ENCODE measurements at places on chromosomes 2 and 18.

DNA sequence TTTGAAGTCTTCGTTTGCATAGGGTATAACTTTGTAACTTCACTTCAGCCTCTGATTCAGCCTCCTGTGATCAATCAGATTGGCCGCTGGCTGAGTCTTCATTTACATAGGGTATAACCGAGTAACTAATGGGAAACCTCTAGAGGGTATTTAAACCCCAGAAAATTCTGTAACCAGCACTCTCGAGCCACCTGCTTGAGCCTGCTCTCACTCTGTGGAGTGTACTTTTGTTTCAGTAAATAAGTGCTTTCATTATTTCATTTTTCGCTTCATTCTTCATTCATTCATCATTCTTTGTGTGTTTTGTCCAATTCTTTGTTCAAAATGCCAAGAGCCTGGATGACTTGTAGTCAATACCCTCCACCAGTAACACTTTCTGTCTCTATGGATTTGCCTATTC lies 56.4 kb downstream of the CCDC85A start:
- DNase-seq = no peak

DNA sequence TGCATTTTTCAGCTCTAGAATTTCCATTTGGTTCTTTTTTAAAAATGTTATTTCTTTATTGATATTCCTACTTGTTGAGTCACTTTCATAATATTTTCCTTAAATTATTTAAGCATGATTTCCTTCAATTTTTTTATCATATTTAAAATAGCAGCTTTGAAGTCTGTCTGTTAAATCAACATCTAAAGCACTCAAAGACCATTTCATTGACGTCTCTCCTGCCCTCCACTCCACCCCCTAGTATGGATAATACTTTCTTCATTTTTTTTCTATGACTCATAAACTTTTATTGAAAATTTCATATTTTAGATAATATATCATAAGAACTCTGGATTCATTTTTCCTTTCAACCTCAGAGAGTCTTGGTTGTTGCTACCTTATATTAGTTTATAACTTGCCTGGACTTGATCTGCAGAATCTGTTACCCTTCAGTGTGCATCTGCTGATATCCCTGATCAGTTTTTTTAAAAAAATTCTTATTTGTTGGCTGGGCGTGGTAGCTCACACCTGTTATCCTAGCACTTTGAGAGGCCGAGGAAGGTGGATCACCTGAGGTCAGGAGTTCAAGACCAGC lies 59.0 kb upstream of the ZNF396 start:
- DNase-seq = no peak

DNA sequence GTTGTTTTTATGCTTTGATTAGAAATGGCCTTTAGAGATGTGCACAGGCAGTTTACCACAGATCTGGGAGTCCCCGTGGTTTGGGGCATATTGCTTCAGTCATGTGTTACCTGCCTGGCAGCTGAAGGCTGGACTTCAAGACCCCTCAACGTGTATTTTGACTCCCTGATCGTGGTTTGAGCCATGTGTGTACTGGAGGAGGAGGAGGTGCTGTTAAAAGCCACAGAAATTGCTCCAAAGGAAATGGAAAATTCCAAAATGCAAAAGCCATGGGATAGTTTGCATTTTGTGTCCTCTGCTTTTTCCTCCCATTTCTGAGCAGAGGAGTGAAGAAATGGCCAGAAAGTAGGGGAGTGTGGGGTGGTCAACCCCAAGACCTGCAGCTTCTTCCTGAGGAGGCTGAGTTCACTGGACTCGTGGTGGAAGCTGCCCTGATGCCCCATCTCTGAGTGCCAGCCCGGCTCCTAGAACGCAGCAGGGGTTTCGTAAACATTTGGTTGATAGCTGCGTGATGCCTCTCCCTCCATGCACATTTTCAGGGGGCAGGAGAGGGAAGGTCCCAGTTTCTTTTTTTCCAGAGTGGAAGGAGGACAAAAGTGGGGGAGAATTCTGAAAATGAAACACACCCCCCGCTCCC lies 45.7 kb downstream of the ITGB1BP1 start:
- DNase-seq = no peak

GRCh38 chr18:63298400-63299365 lies 20.9 kb downstream of the BCL2 start:
- no peak for DNase-seq

DNA sequence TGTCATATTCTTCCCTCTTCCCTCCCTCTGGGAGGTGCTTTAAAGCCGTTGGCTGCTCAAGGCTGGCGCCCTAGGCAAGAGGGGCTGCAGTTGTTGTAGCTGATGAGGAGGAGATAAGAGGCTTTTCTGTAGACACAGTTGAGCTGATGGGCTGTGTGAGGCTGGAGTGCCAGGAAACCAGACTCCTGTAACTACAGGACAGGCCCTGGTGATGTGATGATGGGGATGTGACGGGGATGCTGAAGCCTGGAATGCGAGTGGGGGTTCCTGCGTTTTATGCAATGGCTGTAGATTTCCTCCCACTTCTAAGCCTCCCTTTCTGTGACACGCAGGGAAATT lies 5.7 kb upstream of the EFR3B start:
- no peak for DNase-seq

DNA sequence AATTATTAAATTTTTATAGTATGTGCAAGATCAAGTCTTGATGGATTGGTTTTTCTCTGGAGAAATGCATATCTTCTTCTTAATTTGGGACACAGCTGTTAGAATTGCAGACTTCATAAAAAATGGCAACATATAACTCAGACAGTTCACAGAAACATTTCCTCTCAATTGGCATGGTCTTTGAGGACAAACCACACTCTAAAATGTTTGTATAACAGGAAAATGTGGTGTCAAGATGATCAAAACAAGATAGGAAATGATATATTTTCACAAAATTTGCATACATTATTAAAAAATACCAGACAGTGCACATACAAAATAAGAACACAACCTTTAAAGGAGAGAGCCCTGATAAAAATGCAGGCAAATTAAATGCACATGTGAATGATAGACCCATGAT lies 63.9 kb downstream of the ICOS start:
- DNase-seq = no peak

- no peak for DNase-seq
Measured at GRCh38 chr18:64288432-64288831, 139.5 kb upstream of the LINC00305 start.

- DNase-seq = no peak
Measured at GRCh38 chr18:42838546-42839145, 276.8 kb downstream of the RIT2 start.

DNA sequence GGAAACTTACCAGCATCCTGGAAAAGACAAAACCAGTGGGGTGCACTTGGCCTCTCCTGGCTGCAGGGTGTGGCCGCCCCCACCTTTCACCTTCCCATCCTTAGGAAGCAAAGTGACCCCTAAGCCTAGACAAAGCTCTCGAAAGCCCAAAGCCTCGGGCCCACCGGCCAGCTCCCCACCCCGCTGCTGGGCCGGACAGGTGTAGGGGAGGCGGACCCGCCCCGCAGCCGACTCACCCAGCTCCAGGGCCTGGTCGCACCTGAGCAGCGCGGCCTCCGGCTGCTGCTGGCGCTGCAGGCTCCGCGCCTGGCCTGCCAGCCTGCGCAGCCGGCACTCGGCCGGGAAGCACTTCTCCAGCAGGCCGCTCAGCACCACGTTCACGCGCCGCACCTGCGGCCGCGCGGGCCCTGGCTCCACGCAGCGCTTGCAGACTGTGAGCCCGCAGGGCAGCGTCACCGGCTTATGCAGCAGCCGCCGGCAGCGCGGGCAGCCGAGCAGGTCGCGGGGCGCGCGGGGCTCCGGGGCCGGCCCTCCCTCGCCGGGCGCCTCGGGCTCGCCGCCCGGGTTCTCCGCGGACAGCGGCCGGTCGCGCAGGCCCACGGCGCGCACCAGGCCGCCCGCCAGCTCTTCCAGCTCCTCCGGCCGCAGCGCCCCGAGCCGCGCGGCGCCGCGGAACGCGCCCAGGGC lies 979 bp downstream of the LONRF2 start:
- no peak for DNase-seq

DNA sequence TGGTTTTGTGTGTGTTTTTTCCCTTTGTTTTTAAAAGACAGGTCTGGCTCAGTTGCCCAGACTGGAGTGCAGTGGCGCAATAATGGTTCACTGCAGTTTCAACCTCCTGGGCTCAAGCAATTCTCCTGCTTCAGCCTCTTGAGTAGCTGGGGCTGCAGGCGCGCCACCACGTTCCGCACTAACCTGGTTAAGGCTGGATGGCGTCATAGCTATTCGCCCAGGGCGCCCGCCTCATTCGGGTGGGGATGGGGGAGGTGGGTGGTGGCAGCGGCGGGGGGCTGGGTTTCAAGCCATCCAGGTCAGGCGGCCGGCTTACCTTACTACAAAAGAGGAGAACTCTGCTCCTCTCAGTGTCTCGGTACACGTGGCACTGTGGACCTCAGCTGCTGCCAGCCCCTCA lies 42.8 kb downstream of the EEF1B2 start:
- no peak for DNase-seq

DNA sequence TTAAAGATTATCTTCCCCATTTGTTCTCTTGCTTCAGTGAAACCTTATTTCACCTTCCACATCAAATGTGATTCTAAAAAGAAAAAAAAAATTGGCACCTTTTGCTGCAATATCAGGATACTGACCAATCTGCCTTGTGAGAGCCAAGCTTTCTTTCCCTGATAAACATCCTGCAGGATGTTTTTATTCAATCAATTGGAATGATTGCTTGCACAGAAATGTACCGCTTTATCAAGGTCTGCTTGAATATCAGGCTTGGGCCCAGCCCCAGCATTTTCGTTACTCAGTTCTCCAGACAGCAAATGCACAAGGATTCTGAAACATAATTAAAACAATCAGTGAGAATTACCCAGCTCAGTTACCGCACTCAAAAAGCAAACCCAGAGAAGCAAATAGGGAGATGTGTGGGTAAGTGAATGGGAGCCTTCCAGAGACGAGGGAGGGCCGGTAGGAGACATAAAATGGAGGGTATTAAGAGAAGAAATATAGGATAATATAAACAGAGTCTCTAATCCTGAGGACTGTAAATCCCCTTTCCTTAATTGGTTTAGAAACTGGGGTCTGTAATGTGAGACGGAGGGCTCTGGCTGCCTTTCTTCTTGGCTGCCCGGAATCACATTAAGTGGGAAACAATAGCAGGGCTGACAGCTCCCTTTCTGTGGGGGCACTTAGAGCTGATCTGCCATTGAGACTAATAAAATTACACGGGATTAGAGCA lies 291.8 kb downstream of the ICOS start:
- no peak for DNase-seq

GRCh38 chr2:216737676-216738075 lies 42.3 kb upstream of the IGFBP5 start:
- DNase-seq = no peak

DNA sequence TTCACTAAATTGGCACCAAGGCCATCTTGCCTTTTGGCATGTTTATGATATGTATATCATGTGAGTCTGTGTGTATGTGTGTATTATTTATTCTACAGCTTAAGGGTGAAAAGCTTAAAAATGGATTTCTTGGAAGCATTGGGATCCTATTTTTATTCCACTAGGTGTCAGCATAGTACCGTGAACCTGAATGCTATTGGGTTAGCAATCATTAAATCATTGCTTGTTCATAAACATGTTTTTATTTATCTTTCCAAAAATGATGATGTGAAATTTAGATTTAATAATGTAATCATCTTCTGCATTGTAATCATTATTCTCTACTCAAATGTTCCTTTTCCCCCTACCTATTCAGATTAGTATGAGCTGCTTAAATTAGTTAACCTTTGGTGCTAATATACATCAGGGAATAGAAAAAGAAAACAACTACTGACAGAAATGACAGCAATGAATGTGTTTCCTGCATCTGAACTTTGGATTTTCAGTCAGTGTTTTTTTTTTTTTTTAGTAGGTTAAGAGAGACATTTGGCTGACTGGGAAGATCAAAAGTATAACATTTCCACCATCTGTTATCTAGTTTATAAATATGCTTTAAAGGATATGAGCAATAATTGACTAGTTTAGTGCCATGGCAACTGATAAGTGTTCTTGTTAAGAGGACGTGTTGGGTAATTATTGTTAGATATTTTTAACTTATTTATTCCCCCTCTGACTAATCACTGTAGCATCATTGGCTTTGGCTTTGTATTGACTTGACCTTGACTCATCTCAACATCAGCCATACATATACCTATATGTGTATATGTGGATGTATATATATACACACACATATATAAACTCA lies 14.1 kb upstream of the ZSWIM2 start:
- DNase-seq = no peak

DNA sequence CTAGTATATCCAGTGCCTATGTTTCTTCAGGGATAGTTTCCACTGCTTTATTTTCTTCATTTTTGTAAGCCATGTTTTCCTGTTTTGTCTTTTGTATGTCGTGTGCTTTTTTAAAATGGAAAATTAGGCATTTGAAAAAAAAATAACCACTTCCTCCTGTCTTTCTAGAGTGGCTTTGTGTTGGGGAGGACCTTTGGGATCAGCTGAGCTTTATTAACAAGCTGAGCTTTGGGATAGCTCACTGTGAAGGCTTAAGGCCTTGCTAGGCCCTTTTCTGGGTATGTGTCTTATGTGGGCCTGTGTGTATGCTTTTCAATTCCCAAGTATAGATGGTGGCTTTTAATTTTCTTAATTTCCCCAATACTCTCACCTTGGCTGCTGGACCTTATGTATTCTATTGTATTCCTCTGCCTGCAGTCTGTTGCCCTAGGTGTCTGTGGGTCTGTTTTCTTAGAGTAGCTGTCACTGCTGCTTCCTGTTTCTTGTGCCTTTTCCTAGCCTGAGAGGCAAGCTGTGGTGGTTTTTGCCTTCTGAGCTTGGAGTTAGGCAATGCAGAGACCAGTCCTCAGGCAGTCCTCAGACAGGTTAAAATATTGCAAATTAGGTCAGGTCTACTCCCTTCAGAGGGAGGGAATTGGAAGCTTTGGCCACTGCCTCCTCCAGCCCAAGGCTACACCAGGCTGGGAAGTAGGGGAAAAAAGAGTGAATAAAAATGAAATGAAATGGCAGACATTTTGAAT lies 134.7 kb downstream of the LDLRAD4 start:
- no peak for DNase-seq

DNA sequence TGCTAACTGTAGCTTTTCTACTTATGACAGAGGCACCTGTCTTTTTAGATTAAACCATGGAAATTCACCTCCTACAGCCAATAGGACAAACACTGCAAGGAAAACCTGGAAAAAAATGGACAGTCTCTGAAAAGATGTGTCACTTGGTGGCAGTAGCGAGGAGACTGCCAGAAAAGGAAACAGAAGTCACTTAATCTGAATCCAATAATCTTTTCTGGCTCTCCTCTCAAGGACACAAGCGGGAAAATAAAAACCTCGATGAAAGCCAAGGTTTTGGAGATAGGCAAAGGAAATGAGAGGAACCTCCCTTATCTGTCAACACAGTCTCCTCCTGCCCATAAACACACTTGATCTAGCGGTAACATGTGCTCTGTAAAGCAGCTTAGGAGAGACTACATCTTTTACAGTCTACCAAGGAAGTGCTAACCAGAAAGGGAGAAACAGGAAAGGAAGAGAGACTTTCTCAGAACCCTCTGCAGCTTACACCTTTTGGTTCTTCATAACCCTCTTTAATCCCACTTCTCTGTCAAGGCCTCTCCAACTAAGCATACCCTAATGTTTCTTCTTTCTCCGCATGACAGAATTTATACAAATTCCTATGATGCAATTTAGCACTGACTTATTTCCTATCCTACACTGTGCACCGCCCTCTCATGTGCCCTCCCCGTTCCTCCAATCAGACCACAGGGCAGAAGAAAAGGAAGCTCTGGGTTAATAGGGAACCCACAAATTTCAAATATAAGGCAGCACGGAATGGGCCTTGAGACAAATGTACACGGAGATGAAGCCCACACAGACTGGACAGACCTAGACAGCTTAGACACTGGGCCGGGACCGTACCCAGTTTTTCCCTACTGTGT lies 52.8 kb downstream of the CLASP1 start:
- DNase-seq = no peak

Data from stimulated activated CD4-positive, alpha-beta T cell treated with anti-CD3 and anti-CD28 coated beads, Interleukin-15, amount 100 ng/mL, for 1 hour (primary cell).